ENCODE measurements at places on chromosomes 6 and 20. TPM values are rescaled to one million over a fixed set of nuclear protein-coding genes. Genes with fewer than 3 reads are reported as not detected.

Gene BPIFB4
- polyA plus RNA-seq = not detected

Gene ENPP1
- 1.3 TPM for polyA plus RNA-seq

Gene OPRL1
- polyA plus RNA-seq = 0.21 TPM

Gene ADGRF4
- polyA plus RNA-seq = 0.07 TPM

Gene BMP6
- 1.1 TPM for polyA plus RNA-seq

Gene WFDC2
- not detected for polyA plus RNA-seq

Gene PRICKLE4
- polyA plus RNA-seq = 3.9 TPM

Gene MRPS26
- polyA plus RNA-seq = 111 TPM

Gene CLIC5
- polyA plus RNA-seq = 63.0 TPM

Gene TMEM181
- 11.4 TPM for polyA plus RNA-seq

Gene NPEPL1
- polyA plus RNA-seq = 18.1 TPM

Gene ULBP3
- polyA plus RNA-seq = 3.6 TPM

Gene CCN2
- polyA plus RNA-seq = 65.6 TPM

Gene C6orf58
- not detected for polyA plus RNA-seq

Gene MAK
- 0.04 TPM for polyA plus RNA-seq

Gene BTNL2
- not detected for polyA plus RNA-seq

Gene SLC4A11
- 0.23 TPM for polyA plus RNA-seq

Gene SOX18
- 23.5 TPM for polyA plus RNA-seq

Gene ACTL10
- 0.57 TPM for polyA plus RNA-seq

Gene PTCHD4
- polyA plus RNA-seq = 0.11 TPM

Gene EEF1A2
- 1,345 TPM for polyA plus RNA-seq

Gene TRIM31
- not detected for polyA plus RNA-seq

Gene GTSF1L
- polyA plus RNA-seq = not detected

Gene DLK2
- 8.1 TPM for polyA plus RNA-seq

Gene ARFGEF3
- polyA plus RNA-seq = 0.65 TPM

Gene OLIG3
- not detected for polyA plus RNA-seq

Gene LHFPL5
- not detected for polyA plus RNA-seq

Gene ADAM33
- polyA plus RNA-seq = 3.2 TPM

Gene TEAD3
- polyA plus RNA-seq = 26.6 TPM

Gene LY6G6D
- polyA plus RNA-seq = not detected

Gene SPATS1
- not detected for polyA plus RNA-seq

Gene MUC21
- not detected for polyA plus RNA-seq

Gene RAET1L
- polyA plus RNA-seq = not detected

Gene SLC13A3
- 0.38 TPM for polyA plus RNA-seq

Gene RNF39
- not detected for polyA plus RNA-seq

Gene TMEM170B
- polyA plus RNA-seq = 1.0 TPM

Gene SYCP2
- 1.6 TPM for polyA plus RNA-seq

Gene C20orf144
- polyA plus RNA-seq = not detected

Gene CRISP3
- not detected for polyA plus RNA-seq

Gene FAM209A
- polyA plus RNA-seq = not detected

Gene SPAG4
- 6.9 TPM for polyA plus RNA-seq

Gene BTN3A1
- 5.1 TPM for polyA plus RNA-seq

Gene PRDM1
- polyA plus RNA-seq = 0.36 TPM

Gene ZC2HC1B
- polyA plus RNA-seq = not detected

Gene DEFB124
- polyA plus RNA-seq = not detected

Gene CLVS2
- polyA plus RNA-seq = 0.01 TPM

Gene ADGRF5
- 36.2 TPM for polyA plus RNA-seq

Gene NEURL2
- 3.0 TPM for polyA plus RNA-seq

Gene ATP6V1G2
- polyA plus RNA-seq = 2.2 TPM

Gene TRIM15
- not detected for polyA plus RNA-seq

Data from heart left ventricle (tissue), 16 donors.